ENCODE measurements at places on chromosomes 5 and 9.

GRCh38 chr9:74742792-74743730 is 144.7 kb downstream of the TRPM6 start:
- no peak for DNase-seq

GRCh38 chr5:151665613-151666012 is 21.1 kb downstream of the SPARC start:
- no peak for DNase-seq

- no peak for DNase-seq
These were observed 232.6 kb downstream of the BNC2 start for GRCh38 chr9:16637911-16638310.

DNA sequence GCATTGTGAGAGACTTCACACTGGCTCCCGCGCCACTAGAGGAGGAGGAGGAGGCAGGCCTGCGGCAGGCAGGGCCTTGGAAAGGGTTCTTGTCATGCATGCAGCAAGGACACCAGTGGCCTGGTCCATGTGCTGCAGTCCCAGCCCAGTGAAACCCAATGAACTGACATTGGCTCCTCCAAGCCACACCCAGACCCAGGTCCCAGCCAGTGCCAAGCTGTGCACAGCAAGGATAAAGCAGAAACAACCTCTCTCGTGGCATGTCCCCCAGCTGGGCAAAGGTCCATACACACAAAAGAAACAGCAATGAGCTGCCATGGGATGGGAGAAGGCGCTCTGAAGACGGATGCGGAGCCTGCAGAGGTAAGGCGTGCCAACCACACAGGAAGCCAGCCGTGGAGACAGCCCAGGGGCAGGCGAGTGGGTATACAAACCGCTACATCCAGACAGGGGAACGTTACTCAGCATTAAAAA is 89.2 kb downstream of the SEMA4D start:
- DNase-seq: no peak

DNA sequence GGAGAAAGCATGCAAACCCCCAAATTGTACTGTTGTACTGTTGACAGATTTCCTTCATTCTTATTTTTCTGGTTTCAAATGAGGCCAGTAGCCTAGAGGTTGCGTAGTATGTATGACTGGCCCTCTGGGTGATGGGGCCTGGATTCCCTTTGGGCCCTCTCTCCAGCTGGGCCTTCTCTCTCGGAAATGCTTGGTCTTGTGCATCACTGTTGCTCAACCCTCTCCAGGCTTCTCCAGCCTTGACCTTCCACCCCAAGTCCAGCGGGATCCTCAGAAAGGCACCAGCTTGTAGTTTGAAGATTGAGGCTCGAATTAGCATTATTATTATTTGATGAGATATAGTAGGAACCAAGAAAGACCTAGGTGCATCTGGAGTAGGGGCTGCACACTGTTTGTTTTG is 87.0 kb downstream of the ANGPTL2 start:
- no peak for DNase-seq
